Right renal cortex interstitium (tissue), 3 donors: ENCODE measurements at places on chromosomes 5 and 9.

DNA sequence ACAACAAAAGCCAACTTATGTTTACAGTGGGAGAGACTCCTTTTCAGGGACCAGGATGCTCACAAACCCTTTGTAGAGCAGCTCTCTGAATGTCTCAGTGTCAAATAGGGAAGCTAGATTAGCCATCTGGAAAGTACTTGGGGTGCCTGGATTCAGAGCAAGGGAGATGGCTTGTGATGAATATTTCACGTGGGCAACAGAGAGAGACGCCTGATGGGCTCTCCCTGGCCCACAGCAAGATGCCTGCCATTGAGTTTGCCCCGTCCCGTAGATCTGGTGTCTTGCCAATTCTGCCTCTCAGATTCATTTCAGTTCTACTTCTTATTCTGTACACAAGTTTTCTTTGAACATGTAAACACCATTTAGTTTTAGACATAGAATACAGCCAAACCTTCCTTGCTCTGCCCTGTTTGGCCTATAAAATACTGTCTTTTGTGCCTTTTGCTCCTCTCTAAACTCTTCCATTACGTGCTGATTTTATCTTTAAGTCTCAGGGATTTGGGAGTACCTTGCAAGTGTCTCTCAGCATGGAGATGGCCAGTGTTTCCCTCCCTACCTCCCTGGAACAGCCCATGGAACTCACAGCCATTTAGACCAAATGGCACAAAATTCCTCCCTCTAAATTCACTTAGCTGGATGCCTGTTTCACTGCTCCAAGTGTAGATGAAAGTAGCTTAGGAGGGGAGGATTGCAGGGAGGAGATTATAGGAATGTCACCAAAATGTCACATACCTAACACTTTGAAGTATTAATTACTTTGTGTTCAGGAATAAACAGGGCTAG lies 234.3 kb downstream of the SAXO1 start:
- no peak for DNase-seq

DNA sequence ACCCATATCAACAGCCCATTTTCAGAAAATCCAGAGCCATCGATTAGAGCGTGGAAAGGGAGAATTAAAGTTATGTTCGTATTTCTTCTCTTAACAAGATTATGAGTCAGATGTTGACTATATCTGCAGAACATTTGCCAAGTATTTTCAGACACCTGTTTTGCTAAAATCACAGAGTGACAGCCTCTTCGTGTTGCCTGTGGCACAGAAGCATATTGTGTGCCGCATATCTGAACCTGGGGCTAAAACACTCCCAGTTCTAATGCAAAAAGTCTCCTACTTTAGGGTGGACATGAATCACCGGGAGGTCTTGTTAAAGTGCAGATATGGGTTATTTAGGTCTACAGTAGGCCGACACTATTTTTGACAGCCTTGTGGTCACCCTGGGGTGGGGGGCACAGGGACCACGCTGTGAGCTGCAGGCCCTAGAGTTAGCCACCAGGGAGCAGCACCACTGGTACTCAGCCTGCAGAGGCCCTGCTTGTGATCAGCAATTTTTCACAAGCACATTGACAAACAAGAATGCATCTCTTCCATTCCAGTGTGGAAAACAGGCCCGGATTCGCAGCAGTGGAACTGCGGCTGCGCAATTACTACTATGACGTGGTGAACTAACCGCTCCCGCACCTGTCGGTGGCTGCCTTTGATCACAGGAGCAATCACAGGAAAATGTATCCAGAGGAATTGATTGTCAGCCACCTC lies 93.5 kb downstream of the SYK start:
- no peak for DNase-seq

- DNase-seq = no peak
Observed at GRCh38 chr9:128262687-128263086, 13.1 kb downstream of the GOLGA2 start.

DNA sequence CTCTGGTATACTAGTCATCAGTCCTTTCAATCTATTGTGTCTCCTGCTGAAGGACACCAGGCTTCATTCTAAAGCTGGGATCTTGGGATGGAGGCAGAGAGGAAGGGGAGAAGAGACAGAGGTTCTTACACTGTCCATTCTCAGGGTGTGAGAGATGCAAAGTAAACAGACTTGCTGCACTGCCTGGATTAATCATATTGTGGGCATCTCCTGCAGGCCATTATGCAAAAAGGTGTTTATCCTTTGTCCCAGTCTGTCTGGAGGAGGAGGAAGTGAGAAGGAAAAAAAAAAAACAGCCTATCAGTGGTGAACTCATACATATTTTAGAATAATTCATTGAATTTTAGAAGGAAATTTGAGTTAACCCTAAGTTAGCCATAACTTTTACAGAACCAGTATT lies 92.9 kb upstream of the TNPO1 start:
- no peak for DNase-seq

DNA sequence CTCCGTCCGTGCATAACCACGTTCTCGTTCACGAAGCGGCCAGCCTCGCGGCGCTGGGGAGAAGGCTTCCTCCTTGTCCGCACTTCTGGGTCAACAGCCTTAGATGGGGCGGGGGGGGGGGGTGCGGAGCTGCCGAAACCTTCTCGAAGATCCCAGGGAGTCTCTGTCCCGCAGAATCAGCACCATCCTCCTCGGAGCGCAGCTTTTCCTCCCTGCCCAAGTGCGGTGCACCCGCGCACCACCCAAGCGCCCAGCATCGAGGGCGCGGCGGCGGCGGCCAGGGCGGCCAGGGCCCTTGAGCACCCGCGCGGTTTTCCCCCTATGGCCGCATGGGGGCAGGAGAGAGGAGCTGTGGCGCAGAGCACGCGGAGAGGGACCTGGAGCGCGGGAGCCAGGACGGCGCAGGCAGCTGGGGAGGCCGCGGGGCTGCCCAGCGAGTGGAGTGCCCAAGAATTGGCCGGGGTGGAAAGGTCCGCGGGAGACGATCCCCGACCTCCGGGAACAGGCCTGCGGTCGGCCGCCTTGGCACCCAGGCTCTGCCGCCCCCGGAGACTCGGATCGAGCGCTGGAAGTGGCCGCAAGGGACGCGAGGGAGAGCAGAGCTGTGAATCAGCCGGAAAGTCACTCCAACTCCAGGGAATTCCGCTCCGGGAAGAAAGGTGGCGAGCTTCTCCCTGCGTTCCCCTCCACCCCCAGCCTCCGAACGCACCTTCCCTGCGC lies 43.1 kb downstream of the TMEM174 start:
- DNase-seq = no peak

DNA sequence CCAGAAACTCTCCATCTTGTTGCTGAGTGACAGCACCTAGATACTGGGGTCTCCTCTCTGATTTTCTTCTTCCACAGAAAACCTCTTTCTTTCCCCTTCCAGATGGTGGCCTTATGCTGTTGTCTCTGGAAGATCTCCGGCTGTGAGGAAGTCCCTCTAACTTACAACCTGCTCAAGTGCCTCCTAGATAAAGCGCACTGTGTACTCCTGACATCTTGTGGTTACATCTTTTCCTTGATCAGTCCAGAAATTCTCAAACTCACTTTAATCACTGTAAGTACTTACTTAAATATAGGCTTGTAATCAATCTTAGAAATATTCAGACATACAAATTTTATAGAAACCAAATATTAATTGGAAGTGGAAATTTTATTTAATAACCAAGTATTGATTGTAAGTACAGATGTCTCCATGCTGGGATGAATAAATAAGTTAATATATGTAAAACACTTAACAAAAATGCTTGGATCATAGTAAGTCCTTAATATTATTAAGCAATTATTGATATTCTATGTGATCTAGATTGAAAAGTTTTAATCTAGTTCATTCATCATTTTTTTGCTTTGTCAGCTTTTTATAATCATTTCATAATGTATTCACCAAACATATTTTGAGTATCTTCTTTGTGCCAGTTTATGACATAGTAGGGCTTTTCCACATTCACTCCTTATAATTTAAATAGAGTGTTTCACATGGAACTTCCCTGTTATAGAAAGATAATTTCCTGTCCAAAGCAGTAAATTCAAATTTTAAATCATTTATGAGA lies 1381.4 kb upstream of the CDH6 start:
- DNase-seq = no peak

GRCh38 chr5:61625681-61626621 lies 293.9 kb downstream of the ZSWIM6 start:
- peak; percentile 29 for DNase-seq

GRCh38 chr5:59346982-59347381 lies 546.5 kb downstream of the PDE4D start:
- no peak for DNase-seq

GRCh38 chr5:40628407-40628806 lies 51.3 kb upstream of the PTGER4 start:
- DNase-seq = no peak

GRCh38 chr5:38835887-38836286 lies 9.9 kb upstream of the OSMR start:
- no peak for DNase-seq

GRCh38 chr5:135073761-135074345 lies 39.8 kb upstream of the PITX1 start:
- no peak for DNase-seq
